ENCODE measurements at places on chromosomes 5 and 9. TPM values are rescaled to one million over a fixed set of nuclear protein-coding genes. Genes with fewer than 3 reads are reported as not detected.
A peak's percentile ranks its signal among the peaks of the same experiment; 100 is the strongest.

N4BP3 gene
- total RNA-seq, result not detected

- no peak for DNase-seq
- peaks cover 4% of the 10 kb centered on the region for H3K36me3 ChIP-seq
- H3K4me3 ChIP-seq, result no peak overlapping the region
- no peaks in the 10 kb centered on the region for H3K27me3 ChIP-seq
- H3K4me1 ChIP-seq, result no peaks in the 10 kb centered on the region
Observed at GRCh38 chr5:117131048-117131679, 556.5 kb upstream of the SEMA6A start.

SLC6A7 gene
- not detected for total RNA-seq

MSMP gene
- not detected for total RNA-seq

- DNase-seq, result no peak
- H3K4me1 ChIP-seq, result peaks cover 6% of the 10 kb centered on the region
- 0 out of 2 replicates have a peak, but pooled peaks cover 5% of the 10 kb centered on the region for H3K36me3 ChIP-seq
- peaks cover 1% of the 10 kb centered on the region for H3K27me3 ChIP-seq
- no peak overlapping the region for H3K4me3 ChIP-seq
- no peak overlapping the region for H3K27ac ChIP-seq
Observed at GRCh38 chr5:119191944-119192343, 121.1 kb downstream of the DMXL1 start.

DNA sequence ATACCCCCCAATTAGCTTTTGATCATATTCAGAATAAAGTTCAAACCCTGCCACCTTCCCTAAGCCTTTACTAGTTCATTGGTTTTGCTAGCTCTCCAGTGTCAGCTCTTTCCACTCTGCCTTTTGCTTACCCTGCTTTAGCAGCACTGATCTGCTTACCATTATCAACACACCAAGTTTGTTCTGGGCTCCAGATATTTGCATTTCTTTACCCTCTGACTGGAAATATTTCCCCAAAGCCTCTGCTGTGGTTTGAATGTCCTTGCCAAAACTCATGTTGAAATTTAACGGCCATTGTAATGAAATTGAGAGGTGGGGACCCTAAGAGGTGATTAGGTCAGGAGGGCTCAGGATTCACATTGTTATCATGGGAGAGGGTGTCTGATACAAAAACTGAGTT is 99.5 kb downstream of the GCNT1 start:
- no peaks in the 10 kb centered on the region for H3K27me3 ChIP-seq
- no peaks in the 10 kb centered on the region for H3K36me3 ChIP-seq
- H3K4me1 ChIP-seq, result peaks cover 73% of the 10 kb centered on the region
- no peak for DNase-seq

DNA sequence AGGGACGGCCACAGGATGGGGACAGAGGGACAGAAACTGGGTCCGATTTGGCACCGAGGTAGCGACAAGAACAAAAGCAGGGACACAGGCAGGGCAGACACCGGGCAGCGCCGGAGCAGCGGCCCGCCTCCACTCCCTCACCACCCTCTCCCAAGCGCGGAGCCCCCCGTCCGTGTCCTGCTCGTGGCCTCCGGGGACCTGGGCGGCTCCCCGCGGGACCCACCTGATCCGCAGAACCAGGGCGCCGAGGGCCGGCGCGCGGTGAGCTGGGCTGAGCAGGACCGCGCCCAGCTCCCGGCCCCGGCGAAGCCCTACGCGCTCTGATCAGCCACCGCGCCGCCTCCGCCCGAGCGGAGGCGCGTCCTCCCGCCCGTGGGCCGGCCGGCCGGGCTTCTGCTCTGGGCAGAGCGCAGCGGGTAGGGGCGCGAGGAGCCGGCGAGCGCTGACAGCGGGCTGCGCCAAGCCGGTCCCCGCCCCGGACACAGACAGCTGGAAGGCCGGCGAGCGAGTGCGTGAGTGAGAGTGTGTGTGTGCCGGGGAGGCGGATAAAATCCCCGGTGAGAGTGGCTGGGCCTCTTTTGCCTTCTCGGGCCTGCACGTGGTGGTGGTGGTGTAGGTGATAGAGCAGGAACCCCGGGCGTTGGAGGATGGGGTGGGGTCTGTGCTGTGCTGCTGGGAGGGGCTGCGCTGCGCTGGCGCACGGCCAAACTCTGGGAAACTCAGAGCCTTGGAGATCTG is at the start of gene GGTA1:
Gene GGTA1 (minus strand): TSS at position 418 of the 738 bp plus-strand sequence. CDS start 31,922 bp downstream, outside the sequence.
- peak within 1 kb of the TSS; percentile 82 for H3K4me3 ChIP-seq
- peak; percentile 16 for DNase-seq
- H3K27ac ChIP-seq, result no peak within 1 kb of the TSS
- peaks cover 43% of the 10 kb centered on the region for H3K27me3 ChIP-seq
- H3K4me1 ChIP-seq, result peaks cover 24% of the 10 kb centered on the region
- peaks cover 10% of the 10 kb centered on the region for H3K36me3 ChIP-seq

DNA sequence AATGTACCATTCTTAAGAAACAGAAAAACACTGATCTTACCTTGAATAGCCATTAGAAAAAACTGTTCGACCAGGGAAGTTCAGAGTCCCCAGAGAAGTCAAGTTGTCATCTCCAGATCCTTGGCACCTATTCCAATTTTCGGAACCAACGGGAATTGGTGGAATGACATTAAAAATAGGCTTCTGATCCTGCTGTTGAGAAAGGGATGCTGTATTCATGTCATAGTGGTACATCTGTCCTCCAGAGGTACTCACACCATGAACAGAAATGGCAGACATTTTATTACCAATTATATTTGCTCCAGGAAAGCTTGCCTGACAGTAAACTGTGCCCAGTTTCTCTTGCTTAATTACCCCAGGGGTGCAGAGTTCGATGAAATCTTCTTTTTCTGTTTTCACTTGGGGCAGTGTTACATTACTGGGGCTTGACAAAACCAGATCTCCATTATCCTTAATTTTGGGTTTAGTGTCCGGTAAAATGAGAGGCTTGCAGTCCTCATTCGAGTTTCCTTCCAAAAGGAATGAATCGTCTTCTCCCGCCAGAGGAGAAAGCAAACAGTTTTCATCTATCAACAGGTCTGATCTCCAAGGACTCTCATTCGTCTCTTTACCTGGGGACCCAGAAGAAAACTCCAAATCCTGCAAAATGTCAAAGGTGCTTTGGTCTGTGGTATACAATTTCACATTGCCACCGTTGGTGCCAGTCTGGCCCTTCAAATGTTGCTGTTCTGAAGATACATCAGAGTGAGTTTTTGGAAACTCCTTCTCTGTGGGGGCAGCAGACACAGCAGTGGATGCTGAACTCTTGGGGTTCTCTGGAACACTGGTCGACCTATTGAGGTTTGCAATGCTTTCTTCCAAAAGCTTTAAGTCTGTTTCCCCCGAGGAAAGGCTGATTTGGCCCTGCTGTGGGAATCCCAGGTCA is 3.6 kb downstream of the NR3C1 start:
- peak overlapping the region; percentile 3 for H3K27ac ChIP-seq
- H3K4me1 ChIP-seq, result peaks cover 75% of the 10 kb centered on the region
- no peak for DNase-seq
- H3K36me3 ChIP-seq, result peaks cover 44% of the 10 kb centered on the region

- DNase-seq, result peak; percentile 13
- no peak overlapping the region for H3K4me3 ChIP-seq
- H3K27ac ChIP-seq, result peak overlapping the region; percentile 66
- H3K27me3 ChIP-seq, result no peaks in the 10 kb centered on the region
Observed at GRCh38 chr9:92064711-92065110, 50.5 kb downstream of the SPTLC1 start.

DNA sequence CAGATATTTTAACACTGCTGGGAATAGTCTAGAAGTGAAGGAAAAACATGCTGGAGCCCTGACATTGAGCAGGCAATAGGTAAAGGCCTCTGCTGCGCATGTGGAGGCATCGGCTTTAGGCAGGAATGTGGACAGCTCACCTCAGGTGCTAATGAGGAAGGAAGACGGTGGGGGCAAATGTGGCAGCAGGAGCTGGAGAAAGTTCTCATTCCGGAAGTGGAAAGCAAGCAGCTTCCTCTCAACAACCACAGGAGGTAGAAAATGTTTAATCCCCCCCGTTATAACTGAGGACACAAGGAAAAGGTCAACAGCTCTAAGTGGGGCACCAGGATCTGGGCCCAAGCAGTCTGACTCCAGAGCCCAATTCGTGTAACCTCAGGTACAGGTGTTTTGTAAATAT is 7.6 kb upstream of the RPS14 start:
- peaks cover 16% of the 10 kb centered on the region for H3K4me1 ChIP-seq
- no peak for DNase-seq
- H3K27me3 ChIP-seq, result no peaks in the 10 kb centered on the region
- H3K36me3 ChIP-seq, result no peaks in the 10 kb centered on the region
- H3K27ac ChIP-seq, result no peak overlapping the region

Data from HFFc6 (cell line).